Activated T-helper 2 cell treated with anti-CD3 and anti-CD28 coated beads, Interferon-gamma antibody, Interleukin-2, Interleukin-4, amounts not matched to agents 10 μg/mL and 5 μg/mL and 100 μg/mL, durations not matched to agents 14 hours and 24 hours and 36 hours (primary cell): ENCODE measurements at places on chromosomes 12 and 14. TPM values are rescaled to one million over a fixed set of nuclear protein-coding genes. Genes with fewer than 3 reads are reported as not detected.
A peak's percentile ranks its signal among the peaks of the same experiment; 100 is the strongest.

GRCh38 chr12:121893961-121894460 lies 5.4 kb downstream of the PSMD9 start:
- H3K4me3 ChIP-seq, result peak overlapping the region; percentile 55
- peak overlapping the region; percentile 89 for H3K27ac ChIP-seq
- H3K27me3 ChIP-seq, result no peaks in the 10 kb centered on the region
- DNase-seq, result no peak

- H3K27me3 ChIP-seq, result no peaks in the 10 kb centered on the region
- H3K27ac ChIP-seq, result no peak overlapping the region
- no peak for DNase-seq
- no peak overlapping the region for H3K4me3 ChIP-seq
- no peaks in the 10 kb centered on the region for H3K36me3 ChIP-seq
Observed at GRCh38 chr14:56199095-56199981, 81.1 kb downstream of the PELI2 start.

DNA sequence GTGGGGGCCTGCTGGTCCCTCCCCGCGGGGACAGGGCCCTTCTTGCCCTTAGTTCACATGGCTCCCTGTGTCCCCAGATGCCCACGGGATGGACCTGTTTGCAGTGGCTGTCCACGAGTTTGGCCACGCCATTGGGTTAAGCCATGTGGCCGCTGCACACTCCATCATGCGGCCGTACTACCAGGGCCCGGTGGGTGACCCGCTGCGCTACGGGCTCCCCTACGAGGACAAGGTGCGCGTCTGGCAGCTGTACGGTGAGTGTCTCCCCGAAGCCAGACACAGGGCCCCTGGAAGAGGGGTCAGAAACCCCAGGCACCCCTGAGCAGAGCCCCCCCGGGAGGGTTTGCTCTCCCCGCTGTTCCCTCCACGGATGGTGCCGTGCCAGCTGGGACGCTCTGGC lies 13.4 kb downstream of the MMP17 start:
- H3K27me3 ChIP-seq, result no peaks in the 10 kb centered on the region
- H3K36me3 ChIP-seq, result no peaks in the 10 kb centered on the region
- no peak overlapping the region for H3K4me3 ChIP-seq
- no peaks in the 10 kb centered on the region for H3K4me1 ChIP-seq

DNA sequence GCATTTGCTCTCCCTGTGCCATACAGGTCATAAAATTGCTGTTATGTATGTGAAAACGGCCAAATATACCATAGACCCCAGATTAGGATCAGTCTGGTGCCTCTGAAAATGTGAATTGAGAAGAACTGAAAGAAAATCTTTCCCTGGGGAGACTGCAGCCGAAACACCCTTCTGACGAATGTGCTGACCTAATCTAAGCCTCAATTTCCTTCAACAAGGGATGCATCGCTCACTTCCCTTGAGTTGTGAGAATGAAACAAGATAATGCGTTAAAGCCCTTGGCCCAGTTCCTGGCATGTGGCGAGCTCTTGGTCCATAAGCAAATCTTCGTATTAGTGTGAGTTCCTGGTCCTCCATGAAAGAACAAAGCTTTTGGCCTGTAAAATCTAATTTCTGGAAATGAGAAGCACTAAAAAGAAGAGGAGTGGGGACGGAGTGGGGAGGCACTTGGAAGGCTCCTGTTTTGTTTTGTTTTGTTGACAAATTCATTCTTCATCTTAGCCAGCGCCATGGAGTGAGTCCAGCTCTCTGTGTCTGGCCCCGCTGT lies 49.5 kb upstream of the RTRAF start:
- no peak overlapping the region for H3K27ac ChIP-seq
- peaks cover 55% of the 10 kb centered on the region for H3K36me3 ChIP-seq
- H3K27me3 ChIP-seq, result no peaks in the 10 kb centered on the region
- peaks cover 20% of the 10 kb centered on the region for H3K4me1 ChIP-seq

Gene TAS2R46
- 1.3 and 2.0 TPM in 2 replicates for total RNA-seq

Gene MEG3
- not detected in 2 replicates for total RNA-seq

GRCh38 chr14:71905860-71906259 lies 26.4 kb upstream of the RGS6 start:
- DNase-seq, result no peak
- H3K27ac ChIP-seq, result no peak overlapping the region
- H3K4me3 ChIP-seq, result no peak overlapping the region

DNA sequence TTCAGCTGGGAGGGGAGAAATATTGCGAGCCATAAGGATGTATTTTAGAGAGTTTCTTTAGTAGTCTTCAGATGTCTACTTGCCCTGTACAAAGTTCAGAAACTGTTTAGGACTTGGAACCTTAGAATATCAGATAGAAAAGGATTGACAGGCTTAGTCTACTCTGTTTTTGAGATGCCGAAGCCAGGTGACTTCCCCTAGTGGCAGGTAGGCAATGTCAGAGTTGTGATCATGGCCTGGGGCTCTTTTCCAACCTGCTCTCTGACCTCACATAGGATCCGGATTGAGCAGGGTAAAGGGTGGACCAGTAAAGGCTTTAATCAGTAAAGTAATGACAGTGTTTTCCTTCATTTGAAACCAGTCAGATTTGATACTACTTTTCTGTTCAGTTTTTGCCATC lies 59.6 kb downstream of the PRKCH start:
- peak overlapping the region; percentile 1 for H3K27ac ChIP-seq
- DNase-seq, result no peak
- H3K36me3 ChIP-seq, result peaks cover 53% of the 10 kb centered on the region
- H3K4me1 ChIP-seq, result peaks cover 62% of the 10 kb centered on the region
- H3K4me3 ChIP-seq, result no peak overlapping the region

Gene HAL
- 0.30 and 0.57 TPM in 2 replicates for total RNA-seq

Gene TAS2R50
- total RNA-seq, result 1.0 and 1.1 TPM in 2 replicates

GRCh38 chr12:49088150-49088931 lies 6.3 kb downstream of the DHH start:
- H3K4me1 ChIP-seq, result peaks cover 38% of the 10 kb centered on the region
- no peak overlapping the region for H3K27ac ChIP-seq
- peak; percentile 62 for DNase-seq

Gene KSR2
- 0.05 and 0.09 TPM in 2 replicates for total RNA-seq

DNA sequence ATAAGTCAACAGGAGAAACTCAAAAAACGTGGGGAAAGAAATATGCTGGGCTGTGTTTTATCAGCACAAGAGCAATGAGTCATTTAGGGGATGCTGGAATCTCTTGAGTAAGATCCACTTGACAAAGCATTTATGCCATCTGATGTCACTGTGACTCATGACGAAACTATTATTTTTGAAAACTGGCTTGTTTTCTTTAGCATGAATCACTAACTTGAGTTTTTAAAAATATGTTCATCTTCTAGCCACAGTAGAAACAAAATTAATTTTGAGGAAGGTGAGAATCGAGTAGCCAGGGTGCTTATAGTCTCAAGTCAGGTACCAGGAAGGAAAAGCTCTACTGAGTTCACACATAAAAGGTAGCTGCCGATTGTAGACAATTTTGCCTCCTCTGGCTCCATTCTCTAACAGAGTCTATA lies 456.2 kb upstream of the MGAT4C start:
- DNase-seq, result no peak
- H3K27ac ChIP-seq, result no peak overlapping the region
- no peak overlapping the region for H3K4me3 ChIP-seq
- H3K36me3 ChIP-seq, result no peaks in the 10 kb centered on the region

GRCh38 chr12:101927036-101927435 lies 49.7 kb downstream of the DRAM1 start:
- H3K27me3 ChIP-seq, result no peaks in the 10 kb centered on the region
- H3K4me1 ChIP-seq, result peaks cover 27% of the 10 kb centered on the region
- H3K27ac ChIP-seq, result no peak overlapping the region

- H3K27me3 ChIP-seq, result peaks cover 5% of the 10 kb centered on the region
- H3K27ac ChIP-seq, result no peak overlapping the region
- DNase-seq, result no peak
- H3K36me3 ChIP-seq, result no peaks in the 10 kb centered on the region
- H3K4me3 ChIP-seq, result no peak overlapping the region
Observed at GRCh38 chr14:32472512-32473463, 143.7 kb downstream of the AKAP6 start.

Gene SCARB1
- total RNA-seq, result 25.8 and 27.1 TPM in 2 replicates
